WTC11 (cell line): ENCODE measurements at places on chromosomes 1 and 21. TPM values are rescaled to one million over a fixed set of nuclear protein-coding genes. Genes with fewer than 3 reads are reported as not detected.

Gene CR1
- total RNA-seq, result 0.13 to 0.34 TPM (median 0.30 TPM) in 3 replicates

Gene ADIPOR1
- total RNA-seq, result 68.7 to 73.2 TPM (median 72.6 TPM) in 3 replicates

Gene OLFML2B
- 4.9 to 6.5 TPM (median 6.2 TPM) in 3 replicates for total RNA-seq

Gene AADACL4
- total RNA-seq, result 0.11 TPM in 1 of 3 replicates, not detected in the others

Gene TCHH
- 0.02 to 0.05 TPM (median 0.04 TPM) in 3 replicates for total RNA-seq

Gene RIPK4
- 13.7 to 20.1 TPM (median 14.0 TPM) in 3 replicates for total RNA-seq

DNA sequence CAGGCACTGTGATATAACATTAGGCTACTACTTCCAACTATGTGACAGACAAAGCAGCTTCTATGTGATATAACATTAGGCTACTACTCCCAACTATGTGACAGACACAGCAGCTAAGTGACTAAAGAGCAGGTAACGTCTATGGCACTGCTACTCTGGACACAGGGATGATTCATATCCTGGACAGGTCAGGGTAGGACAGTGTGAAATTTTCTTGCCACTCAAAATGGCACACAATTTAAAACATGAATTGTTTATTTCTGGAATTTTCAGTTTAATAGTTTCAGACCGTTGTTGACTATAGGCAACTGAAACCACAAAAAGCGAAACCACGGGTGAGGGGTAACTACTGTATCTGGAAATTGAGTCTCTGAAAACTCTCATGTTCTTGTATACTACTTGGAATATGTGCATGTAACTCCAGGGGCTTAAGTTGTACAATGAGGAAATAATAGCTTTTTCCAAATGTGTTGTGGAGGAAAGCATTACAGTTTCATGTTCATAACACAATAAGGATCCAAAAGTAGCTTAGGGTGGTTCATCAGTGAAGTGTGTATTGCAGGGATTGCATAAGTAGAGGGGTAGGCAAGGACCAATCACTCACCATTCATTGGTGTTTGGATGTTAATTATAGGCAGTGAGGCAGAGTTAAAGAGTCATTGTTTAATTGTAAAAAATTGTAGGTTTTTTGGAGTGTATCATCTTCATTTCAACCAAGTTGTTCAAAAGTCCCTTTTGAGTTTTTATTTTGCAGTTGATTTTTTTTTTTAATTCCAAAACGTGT is 5.3 kb downstream of the DTL start:
- no peak for DNase-seq
- H3K36me3 ChIP-seq, result peaks cover 19% of the 10 kb centered on the region
- no peak overlapping the region for H3K4me3 ChIP-seq
- no peaks in the 10 kb centered on the region for H3K27me3 ChIP-seq

GRCh38 chr1:32898958-32899357 is 2.2 kb downstream of the TMEM54 start:
- H3K27me3 ChIP-seq, result peaks cover 60% of the 10 kb centered on the region
- peaks cover 12% of the 10 kb centered on the region for H3K4me1 ChIP-seq
- no peak for DNase-seq
- H3K4me3 ChIP-seq, result no peak overlapping the region
- no peak overlapping the region for H3K27ac ChIP-seq
- H3K36me3 ChIP-seq, result no peaks in the 10 kb centered on the region

DNA sequence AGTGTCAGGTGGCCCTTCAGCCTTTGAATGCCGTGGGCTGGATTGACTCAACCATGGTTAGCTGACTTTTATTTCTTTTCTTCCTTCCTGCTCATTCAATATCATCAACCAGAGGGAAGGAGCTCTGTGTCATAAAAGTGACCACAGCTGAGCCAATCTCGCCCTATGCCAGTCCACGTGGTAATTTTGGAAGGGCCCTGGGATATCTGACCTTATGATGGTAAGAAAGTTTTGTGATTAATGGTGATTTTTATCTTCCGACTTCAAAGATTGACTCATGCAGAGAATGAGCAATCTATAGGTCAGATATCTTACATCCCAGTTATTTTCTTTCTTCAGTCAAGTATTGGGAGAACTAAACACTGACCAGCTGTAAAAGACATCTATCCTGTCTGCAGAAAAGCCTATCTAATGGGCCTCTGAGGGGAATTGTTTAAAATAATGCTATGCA is 170.3 kb downstream of the ZC3H11B start:
- H3K4me3 ChIP-seq, result no peak overlapping the region
- no peak overlapping the region for H3K27ac ChIP-seq
- H3K27me3 ChIP-seq, result no peaks in the 10 kb centered on the region
- DNase-seq, result no peak
- peaks cover 10% of the 10 kb centered on the region for H3K4me1 ChIP-seq

GRCh38 chr1:154972213-154972516 is 1.6 kb upstream of the SHC1 start:
- peaks cover 42% of the 10 kb centered on the region for H3K4me1 ChIP-seq
- no peak overlapping the region for H3K27ac ChIP-seq
- H3K27me3 ChIP-seq, result no peaks in the 10 kb centered on the region
- H3K36me3 ChIP-seq, result peaks cover 13% of the 10 kb centered on the region
- DNase-seq, result no peak

- H3K27me3 ChIP-seq, result no peaks in the 10 kb centered on the region; the same call in 1 of the 2 replicates
- H3K4me3 ChIP-seq, result no peak overlapping the region
- peaks cover 21% of the 10 kb centered on the region for H3K4me1 ChIP-seq
- H3K36me3 ChIP-seq, result no peaks in the 10 kb centered on the region
- H3K27ac ChIP-seq, result no peak overlapping the region
- DNase-seq, result no peak
These were observed 101.4 kb downstream of the UBE2U start for GRCh38 chr1:64304823-64305222.

DNA sequence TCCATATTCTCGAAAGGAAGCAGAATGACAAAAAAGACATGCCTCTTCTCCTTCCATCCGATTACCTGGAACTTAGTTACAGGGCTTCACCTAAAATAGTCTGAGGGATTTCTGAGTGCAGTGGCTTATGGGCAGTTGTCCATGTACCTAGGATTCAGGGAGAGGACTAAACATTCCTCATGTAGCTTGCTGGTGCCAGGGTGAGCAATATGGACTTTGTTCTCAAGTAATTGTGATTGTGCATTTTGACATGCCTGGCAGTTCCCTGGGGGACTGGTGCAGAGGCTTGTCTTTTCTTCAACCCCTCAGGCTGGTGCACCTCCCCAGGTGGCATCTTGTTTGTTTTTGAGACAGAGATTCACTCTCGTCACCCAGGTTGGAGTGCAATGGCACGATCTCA is 6.1 kb upstream of the PSEN2 start:
- DNase-seq, result no peak
- no peak overlapping the region for H3K27ac ChIP-seq
- peaks cover 2% of the 10 kb centered on the region for H3K27me3 ChIP-seq

DNA sequence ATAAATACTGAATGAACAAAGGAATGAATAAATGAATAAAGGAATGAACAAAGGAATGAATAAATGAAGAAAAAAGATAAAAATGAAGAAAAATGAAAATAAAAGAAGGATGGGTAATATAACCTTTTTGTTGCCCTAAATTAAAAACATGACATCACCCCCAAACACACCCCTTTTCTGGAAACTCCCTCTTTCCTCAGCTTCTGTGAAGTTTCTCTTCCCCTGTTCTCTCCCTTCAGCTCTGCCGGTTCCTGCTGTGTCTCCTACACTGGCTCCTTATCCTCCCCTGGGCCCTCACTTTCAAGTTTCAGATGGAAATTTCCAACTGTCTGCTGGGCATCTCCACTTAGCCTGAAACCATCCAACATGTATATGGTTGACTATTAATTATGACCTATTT is 37.9 kb downstream of the RAB3B start:
- no peaks in the 10 kb centered on the region for H3K27me3 ChIP-seq
- H3K4me1 ChIP-seq, result peaks cover 36% of the 10 kb centered on the region
- H3K27ac ChIP-seq, result no peak overlapping the region; the same call in 1 of the 2 replicates
- DNase-seq, result no peak

DNA sequence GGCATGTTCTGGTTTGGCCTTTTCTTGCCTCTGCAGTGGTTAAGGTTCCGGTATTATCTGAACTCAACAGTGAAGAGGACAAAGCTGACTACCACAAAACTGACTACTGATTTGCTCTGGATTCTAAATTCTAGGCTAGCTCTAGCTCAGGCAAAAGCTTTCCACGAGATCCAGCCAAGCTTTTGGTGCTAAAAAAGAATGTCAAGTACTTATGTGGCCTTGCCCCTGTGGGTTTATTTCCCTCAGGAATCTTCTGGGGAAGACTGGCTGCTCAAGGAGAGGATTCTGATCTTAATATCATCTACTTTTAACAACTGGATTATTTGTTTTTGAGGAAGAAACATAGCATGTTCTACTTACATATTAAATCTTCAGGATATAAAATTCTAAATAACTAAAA is 26.1 kb upstream of the MTMR11 start:
- no peaks in the 10 kb centered on the region for H3K4me1 ChIP-seq
- H3K27me3 ChIP-seq, result no peaks in the 10 kb centered on the region
- H3K4me3 ChIP-seq, result no peak overlapping the region
- peaks cover 63% of the 10 kb centered on the region for H3K36me3 ChIP-seq
- no peak for DNase-seq

DNA sequence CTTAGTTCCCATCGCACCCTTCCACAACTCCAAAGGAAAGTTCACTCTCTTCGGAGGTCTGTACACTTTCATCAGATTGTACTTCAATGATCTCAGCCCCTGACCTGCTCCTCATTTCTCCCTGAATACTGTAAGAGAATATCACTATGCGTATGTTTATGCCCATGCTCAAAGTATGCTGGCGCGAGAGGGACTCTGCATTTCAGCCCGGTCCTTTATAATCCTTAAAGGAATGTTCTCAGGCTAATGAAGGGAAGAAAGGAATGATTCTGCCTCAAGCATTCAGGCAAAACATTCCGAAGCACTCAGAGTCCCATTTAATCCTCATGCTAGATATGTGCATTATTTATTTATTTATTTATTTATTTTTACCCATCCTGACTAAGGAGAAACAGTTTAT is 76.8 kb downstream of the PLD5 start:
- H3K4me1 ChIP-seq, result peaks cover 41% of the 10 kb centered on the region
- no peaks in the 10 kb centered on the region for H3K36me3 ChIP-seq
- H3K27ac ChIP-seq, result peak overlapping the region; percentile 87
- H3K27me3 ChIP-seq, result no peaks in the 10 kb centered on the region; the same call in 1 of the 2 replicates
- DNase-seq, result no peak

DNA sequence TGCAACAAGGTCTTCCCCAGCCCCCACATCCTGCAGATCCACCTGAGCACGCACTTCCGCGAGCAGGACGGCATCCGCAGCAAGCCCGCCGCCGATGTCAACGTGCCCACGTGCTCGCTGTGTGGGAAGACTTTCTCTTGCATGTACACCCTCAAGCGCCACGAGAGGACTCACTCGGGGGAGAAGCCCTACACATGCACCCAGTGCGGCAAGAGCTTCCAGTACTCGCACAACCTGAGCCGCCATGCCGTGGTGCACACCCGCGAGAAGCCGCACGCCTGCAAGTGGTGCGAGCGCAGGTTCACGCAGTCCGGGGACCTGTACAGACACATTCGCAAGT is 3.8 kb downstream of the ZBTB18 start:
- H3K4me1 ChIP-seq, result peaks cover 21% of the 10 kb centered on the region
- DNase-seq, result no peak
- H3K36me3 ChIP-seq, result peaks cover 7% of the 10 kb centered on the region
- H3K4me3 ChIP-seq, result no peak overlapping the region
- peaks cover 9% of the 10 kb centered on the region for H3K27me3 ChIP-seq

DNA sequence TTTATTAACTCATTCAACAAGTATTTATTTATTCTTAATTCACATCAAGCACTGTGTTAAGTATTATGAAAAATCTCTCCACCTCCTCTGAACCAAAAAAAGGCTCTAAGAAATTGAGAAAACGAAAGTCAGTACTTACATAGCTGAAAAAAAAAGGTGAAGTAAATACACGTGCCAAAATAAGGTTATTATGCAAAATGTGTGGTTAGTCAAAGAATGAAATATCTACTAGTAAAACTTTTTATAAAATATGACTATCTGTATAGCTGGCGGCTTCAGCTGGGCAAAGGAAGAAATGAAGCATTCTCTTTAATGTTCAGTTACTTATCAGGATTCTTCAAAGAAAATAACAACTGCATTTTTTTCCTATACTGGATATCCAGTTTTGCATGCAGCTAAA is 35.5 kb upstream of the ASPM start:
- no peaks in the 10 kb centered on the region for H3K4me1 ChIP-seq
- DNase-seq, result no peak
- no peaks in the 10 kb centered on the region for H3K27me3 ChIP-seq
- H3K4me3 ChIP-seq, result no peak overlapping the region
- H3K36me3 ChIP-seq, result peaks cover 34% of the 10 kb centered on the region
- H3K27ac ChIP-seq, result no peak overlapping the region

- H3K27ac ChIP-seq, result no peak overlapping the region
- peaks cover 12% of the 10 kb centered on the region for H3K4me1 ChIP-seq
- DNase-seq, result peak; percentile 54
- H3K36me3 ChIP-seq, result no peaks in the 10 kb centered on the region
- no peak overlapping the region for H3K4me3 ChIP-seq
These were observed 21.5 kb downstream of the EPHB2 start for GRCh38 chr1:22731924-22732720.

GRCh38 chr1:240946926-240947325 is 335.0 kb upstream of the GREM2 start:
- no peaks in the 10 kb centered on the region for H3K36me3 ChIP-seq
- peak; percentile 23 for DNase-seq
- H3K27me3 ChIP-seq, result no peaks in the 10 kb centered on the region

DNA sequence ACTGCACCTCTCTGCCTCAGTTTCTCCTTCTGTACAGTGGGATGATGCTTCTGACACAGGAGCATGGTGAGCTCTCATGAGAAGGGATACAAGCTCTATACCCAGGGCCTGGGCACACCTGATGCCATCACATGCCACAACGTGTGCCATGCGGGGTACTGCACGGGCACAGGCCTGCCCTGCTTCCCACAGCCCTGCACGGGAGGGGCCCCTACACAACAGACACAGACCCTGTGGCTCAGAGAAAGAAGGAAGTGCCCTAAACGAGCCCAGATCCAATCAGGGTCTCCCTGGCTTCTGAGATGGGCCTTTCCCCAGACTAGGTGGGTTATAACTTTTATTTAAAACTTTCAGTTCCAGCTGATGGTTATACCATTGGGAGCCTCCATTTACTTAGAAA is 24.6 kb downstream of the C2CD2 start:
- peaks cover 3% of the 10 kb centered on the region; the same call in 1 of the 2 replicates for H3K27me3 ChIP-seq
- no peak overlapping the region for H3K4me3 ChIP-seq
- peaks cover 58% of the 10 kb centered on the region for H3K4me1 ChIP-seq
- H3K36me3 ChIP-seq, result no peaks in the 10 kb centered on the region

DNA sequence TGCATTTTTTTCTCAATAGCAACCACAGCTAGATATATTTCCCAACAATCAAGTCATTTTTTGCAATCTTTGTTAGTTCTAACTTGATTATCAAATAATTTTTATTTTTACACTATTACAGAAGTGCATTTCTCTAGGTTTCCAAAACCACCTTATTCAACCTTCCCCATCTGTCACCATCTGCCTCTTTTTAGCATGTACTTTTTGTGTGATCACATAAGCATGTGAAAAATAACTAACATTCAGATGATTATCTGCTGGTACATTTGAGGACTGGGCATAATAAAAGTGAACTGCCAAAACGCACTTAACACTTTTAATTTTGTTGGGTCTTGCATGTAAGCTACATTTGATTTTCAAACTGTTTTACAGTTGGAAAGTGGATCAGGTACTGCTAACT is 291.5 kb downstream of the AKT3 start:
- H3K36me3 ChIP-seq, result peaks cover 13% of the 10 kb centered on the region
- H3K27me3 ChIP-seq, result no peaks in the 10 kb centered on the region
- no peak overlapping the region for H3K4me3 ChIP-seq
- no peak for DNase-seq
- H3K4me1 ChIP-seq, result peaks cover 13% of the 10 kb centered on the region
